ENCODE measurements at places on chromosomes 1 and 21.

GRCh38 chr1:63487336-63488065 is 35.5 kb downstream of the ITGB3BP start:
- no peak for DNase-seq

DNA sequence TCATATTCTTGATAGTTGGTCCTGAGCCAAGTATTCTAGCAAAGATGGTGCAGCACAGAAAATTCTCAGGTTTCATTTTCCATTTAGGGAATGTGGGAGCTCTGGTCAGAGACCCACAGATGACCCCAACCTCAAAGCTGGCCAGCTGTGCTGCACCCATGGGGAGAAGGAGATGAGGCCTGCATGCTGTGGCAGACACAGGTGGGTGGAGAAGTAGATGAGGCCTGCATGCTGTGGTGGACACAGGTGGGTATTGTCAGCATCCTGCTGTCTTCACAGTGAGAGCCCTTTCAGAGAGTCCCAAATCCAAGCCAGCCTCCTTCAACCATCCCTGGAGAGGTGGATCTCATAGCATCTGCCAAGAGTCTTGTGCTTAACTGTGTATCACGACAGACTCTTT is 77.7 kb downstream of the DSCAM start:
- DNase-seq: no peak

- DNase-seq: no peak
Observed at GRCh38 chr1:70617728-70618127, 206.7 kb downstream of the CTH start.

DNA sequence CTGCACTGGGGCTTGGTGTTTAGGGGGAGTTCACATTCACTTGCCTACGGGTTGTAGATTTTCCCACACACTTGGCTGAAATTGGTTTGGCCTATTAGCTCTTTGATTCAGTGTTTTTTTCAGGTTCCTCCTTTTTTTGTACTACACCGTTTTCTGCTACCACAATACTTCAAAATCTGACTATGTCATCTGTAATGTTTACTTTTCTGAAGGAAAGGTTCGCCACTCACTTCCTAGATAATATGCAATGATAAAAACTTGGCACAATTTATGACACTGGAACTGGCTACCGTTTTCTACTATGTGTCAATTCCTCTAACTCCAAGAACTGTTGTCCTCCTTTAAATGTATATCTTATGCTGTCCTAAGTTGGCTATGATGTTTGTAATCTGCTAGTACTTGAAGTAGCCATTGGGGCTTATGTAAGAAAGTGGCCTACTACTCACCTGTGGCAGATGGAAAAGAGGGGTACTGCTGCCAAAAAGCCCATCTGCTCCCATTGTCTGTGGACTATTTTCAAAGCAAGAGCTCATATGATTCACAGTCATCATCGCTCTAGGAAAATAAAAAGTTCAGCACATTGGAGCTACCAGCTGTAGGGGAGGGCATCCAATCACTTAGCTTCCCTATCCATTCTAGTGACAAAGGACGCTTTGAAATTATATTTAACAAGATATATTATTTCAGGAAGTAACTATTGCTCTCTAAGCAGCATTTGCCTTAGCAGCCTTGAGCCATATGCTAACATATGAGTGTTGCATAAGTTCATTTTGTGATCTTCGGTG is 42.4 kb upstream of the BACH1 start:
- no peak for DNase-seq

DNA sequence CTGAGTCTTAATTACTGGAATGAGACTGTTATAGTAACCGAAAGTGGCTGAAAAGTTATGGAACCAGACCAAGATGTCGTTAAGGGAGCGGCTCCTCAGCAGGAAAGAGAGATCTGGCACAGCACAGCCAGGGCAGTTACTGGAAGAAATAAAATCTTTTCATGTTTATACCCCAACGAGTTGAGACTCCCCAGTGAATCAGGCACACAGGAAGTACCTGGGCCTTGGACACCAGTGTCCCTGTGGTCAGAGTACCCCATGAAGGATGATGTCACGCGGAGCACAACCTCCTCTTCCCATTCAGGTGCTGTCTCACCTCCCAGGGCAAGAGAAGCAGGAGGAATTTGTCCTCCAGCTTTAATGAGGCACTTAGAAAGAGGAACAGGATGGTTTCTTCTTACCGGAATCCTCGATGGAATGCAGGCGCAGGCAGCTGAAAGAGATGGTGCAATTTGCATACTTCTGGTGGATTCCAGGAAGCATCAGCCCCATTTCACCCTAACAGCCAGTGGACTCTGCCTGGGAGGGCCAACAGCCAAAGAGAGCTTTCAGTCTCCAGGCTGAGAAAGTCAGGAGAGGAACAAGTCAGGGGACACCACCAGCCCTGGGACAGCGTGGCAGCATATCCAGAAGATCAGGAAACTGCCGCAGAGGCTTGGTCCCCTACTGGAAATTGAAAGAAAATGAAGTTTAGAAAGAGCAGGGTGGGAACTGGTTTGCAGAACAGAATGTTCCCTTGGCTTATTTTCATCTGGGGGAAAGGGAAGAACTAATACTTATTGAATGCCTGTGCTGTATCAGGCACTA is 35.9 kb upstream of the CTTNBP2NL start:
- DNase-seq: no peak

DNA sequence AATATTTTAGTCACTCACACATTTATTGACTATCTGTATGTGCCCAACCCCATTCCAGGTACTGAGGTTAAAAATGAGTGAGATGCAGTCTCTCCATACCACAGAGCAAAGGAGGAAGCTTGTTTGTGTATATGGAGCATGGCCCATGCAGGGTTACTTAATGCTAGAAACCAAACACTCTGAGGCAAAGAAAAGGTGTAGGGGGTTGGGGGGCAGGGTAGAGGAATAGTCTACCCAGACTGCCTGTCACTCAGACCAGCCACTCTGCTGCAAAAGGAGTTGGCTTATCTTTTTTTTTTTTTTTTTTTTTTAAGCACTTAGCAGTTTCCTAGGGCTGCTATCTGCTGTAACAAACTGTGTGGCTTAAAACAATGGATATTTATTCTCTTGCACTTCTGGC is 19.8 kb downstream of the PGM1 start:
- DNase-seq: no peak

GRCh38 chr1:223750730-223751570 is 38.6 kb downstream of the CAPN2 start:
- DNase-seq: no peak

DNA sequence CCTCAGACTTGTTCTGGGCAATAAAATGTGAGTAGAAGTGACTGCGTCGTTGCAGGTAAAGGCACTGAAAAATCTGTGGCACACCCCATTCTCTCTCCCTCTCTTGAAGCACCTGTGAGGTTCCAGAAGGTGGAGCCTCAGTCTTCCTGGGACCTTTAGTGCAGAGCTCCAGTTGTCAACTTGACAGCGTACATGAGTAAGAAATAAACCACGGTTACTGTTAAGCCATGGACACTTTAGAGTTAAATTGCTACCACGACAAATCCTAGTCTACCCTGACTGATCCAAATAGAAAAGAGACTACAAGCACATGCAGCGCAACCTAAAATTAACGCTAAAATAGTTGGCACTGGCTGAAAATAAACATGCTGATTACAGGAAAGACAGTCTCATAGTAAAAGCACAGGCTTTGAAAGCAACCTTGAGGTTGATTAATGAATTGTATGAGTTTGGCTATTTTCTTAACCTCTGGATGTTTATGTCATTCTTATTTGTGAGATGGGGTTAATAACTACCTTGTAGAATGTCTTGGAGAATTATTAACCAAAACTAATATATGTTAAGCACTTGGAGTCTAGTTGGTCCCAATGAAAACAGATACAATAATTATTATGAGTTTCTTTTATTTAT is 93.0 kb upstream of the PLPPR4 start:
- no peak for DNase-seq

- no peak for DNase-seq
Observed at GRCh38 chr1:184315254-184315653, 71.6 kb upstream of the C1orf21 start.

All from HS-27A (cell line).